Progenitor cell of endocrine pancreas (in vitro differentiated cells): ENCODE measurements at places on chromosomes 16 and 17. TPM values are rescaled to one million over a fixed set of nuclear protein-coding genes. Genes with fewer than 3 reads are reported as not detected.

Gene NPIPB12
- total RNA-seq = 79.8 and 87.7 TPM in 2 replicates

Gene TERB1
- 0.29 TPM in 1 of 2 replicates, not detected in the other for total RNA-seq

Gene RHBDL1
- total RNA-seq = 5.0 and 5.2 TPM in 2 replicates

Gene PIMREG
- 13.8 and 15.4 TPM in 2 replicates for total RNA-seq

DNA sequence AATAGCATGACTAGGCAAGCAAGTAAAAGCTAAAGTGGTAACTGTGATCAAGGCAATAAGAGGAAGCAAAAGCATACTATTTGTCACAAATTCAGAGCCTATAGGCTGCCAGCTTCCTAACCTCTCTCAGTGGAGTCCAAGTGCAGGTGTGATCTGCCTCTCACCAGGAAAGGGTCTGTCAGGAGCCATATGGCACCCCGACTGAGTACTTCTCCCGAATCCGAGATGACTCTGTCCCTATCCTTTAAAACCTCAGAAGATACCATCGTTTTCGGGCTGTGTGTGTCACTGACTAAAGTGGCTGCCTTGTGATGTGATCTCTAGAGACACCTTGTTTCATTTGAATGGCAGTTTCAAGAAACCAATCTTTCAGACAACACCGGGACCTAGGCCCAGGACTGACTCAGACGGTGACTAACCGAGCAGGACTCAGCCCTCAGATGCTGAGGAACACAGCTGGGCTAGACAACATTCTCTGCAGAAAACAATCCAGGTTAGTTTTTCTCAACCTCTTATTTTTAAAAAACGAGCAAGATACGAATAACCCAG, 63.6 kb downstream of the SMG6 start:
- DNase-seq = no peak

DNA sequence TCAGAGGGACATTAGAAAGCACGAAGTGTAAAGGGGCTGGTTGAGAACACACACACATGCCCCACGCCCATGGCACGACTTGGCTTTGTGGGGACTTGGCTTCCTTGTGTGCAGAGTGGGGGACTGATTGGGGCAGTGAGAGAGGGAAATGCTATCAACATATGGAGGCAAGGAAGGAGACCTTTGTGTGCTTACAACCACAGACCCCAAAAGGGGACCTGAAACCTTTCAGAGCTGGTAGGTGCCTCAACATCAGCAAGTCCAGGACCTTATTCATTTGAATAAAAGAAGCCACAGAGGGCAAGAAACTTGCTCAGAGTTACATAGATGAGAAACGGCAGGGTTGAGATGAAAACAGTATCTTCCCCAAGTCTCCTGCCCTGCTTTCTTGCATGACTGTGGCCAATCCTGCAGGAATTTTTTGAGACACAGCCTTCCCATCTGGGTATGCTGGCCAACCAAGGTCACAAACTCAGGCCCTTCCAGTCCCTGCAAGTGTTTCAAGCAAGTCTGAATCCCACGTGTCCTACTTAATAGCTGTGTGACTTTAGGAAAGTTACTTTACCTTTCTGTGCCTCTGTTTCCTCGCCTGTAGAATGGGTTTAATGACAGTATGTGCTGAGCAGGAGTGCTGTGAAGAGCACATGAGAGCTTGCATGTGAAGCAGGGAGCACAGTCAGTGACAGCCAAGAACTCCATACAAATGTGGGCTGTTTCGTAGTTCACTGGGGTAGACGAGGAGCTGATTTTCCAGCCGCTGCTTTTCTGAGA, 26.2 kb downstream of the C16orf78 start:
- DNase-seq = no peak

DNA sequence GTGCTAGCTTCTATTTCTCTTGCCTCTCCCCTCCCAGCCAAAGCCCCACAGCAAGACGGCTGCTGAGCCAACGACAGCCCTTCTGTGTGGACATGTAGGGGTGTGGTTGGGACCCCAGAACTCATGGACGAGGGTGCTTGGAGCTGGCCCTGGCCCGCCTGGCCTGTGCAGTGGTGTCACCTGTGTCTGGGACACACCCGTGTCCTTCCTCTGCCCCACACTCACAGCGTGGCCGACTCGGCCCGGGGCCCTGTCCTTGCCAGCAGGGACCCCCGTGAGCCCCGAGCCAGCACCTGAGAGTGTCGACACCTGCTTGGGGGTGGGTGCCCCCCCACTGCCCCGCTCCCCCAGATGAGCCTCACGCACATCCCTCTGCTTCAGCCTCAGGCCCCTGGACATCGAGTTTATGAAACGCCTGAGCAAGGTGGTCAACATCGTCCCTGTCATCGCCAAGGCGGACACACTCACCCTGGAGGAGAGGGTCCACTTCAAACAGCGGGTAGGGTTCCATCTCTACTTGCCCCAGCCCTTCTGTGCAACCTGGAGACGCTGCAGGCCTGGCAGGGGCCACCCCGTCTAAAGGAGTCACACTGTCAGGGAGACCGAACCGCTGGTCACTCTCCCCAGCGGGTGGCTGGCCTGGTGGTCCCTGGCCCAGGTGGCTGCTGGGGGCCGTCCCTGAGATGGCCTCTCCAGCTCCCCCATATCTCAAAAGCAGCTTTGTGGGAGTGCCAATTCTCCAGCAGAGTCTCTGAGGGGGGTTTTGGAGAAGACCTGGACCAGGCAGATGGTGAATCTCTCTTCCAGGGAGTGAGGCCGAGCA, 349.8 kb downstream of the SEC14L1 start:
- no peak for DNase-seq

DNA sequence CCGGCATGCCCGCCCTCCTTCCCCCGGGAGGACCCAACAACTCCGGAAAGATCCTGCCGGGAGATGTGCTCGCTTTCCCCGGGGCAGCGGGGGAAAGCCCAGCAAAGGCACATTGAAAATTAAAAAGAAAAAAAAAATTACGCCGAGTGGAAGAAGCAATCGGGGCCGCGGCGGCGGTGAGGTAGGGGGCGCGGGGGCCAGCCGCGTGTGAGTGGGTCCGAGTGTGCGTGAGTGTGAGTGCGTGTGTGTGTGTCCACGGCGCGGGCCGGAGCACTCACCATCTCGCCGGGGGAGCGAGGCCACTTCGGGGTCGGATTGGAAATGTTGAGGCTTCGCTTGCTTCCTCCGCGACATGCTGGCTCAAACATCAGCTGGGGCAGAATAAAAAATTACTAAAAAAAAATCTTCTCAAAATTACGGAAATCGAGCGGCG, at the start of gene SALL1:
SALL1 (minus strand) TSS at position 383 of the 433 bp plus-strand sequence; CDS start at position 354, 29 bp downstream.
- DNase-seq = no peak

DNA sequence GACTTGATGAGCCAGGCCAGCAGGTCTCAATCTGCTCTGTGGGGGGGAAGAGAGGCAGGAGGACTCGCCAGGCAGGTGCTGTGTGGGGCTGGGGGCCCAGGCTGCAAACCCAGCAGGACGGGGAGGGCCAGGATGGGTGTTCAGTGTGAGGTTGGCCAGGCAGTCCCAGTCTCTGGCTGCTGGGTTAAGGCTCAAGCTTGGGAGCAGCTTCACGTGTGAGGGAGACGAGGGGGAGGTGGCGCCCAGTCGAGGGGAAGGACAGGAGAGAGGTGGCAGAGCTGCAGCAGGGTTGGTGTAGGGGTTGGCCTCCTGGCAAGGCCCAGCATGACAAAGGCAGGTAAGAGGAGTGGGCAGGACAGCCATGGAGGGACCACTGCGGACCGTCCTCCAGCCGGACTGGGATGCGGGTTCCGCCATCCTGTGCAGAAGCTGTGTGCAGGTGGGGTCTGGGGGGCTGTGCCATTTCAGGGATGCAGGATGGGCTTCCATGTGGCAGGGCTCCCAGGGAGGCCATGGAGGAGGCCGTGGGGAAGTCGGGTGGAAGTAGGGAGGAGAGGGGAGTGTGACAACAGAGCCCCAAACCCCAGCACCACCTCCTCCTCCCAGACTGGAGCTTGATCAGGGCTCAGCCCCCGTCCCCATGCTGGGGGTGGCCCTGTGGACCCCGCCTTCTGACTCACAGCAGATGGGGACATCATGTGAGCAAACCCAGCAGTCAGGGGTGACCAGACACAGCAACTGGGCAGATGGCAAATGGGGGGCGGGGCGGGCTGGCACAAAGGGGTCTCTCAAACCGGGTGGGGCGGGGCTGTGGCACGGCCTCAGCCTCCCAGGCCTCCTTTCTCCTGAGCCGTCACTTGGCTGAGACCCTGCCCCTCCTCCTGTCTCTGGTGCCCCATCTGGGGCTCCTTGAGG, 2.8 kb downstream of the ADGRG1 start:
- DNase-seq = no peak

GRCh38 chr17:50956409-50956749, 90.2 kb upstream of the TOB1 start:
- no peak for DNase-seq

GRCh38 chr17:18070861-18071340, 16.8 kb upstream of the DRG2 start:
- DNase-seq = no peak

DNA sequence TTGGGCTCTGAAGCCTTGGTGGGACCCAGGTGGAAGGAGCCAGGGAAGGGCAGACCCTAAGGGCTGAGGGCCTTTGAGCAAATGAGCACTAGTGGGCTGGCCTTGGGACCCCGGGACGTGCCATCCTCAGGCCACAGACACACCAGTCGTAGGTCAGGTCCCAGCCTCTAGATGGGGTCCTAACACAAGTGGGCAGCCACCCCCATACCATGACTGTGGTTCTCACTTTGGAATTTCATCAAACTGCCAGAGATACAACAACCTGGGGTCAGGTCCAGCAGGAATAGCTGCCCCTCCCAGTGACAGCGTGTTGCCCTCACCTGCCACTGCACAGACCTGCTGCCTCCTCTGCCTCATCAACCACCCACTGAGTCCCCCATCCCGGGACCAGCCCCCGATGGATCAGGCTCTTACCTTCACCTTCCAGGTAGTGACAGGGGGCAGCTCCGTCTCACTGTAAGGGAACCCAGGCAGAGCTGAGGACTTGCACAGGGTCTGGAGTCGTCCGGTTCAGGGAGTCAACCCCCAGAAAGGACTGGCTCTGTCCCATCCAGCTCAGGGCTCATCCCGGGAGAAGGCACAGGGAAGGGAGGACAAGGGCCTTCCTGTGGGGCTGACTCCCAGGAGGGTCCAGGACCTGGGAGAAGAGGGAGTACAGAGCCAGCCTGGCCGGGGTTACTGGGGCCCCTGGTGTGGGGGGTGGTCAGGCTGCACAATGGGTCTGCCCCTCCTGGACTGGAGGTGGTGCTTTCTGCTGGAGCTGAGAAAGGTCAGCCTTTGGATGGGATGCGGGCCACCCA, 40.0 kb downstream of the LGALS9 start:
- no peak for DNase-seq

GRCh38 chr16:70724146-70725023, 38.5 kb upstream of the MTSS2 start:
- no peak for DNase-seq

DNA sequence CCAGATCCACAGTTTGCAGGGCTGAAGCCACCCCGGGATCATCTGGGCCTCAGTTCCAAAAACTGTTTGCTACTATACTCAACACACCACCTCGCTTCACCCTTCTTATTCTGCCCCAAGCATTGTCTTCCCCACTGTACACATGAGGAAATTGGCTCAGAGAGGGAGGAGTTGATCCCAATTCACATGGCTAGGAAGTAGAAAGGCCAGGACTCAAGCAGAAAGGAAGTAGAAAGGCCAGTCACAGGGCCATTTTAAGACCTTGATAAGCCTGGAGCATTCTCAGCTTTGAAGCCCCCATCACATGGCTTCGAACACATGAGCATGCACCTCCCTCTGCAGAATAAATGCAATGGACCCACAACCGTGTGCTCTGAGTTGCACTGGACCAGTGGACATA, 7.7 kb upstream of the PRSS22 start:
- DNase-seq = no peak
